ENCODE measurements at places on chromosomes 7 and 10. TPM values are rescaled to one million over a fixed set of nuclear protein-coding genes. Genes with fewer than 3 reads are reported as not detected.

The IGFBP3 gene
- 5.5 TPM for total RNA-seq

The IDI1 gene
- 60.5 TPM for total RNA-seq

The GPR37 gene
- total RNA-seq: 17.4 TPM

The STK31 gene
- 0.32 TPM for total RNA-seq

The CAPZA2 gene
- total RNA-seq: 141 TPM

The ACSL5 gene
- total RNA-seq: not detected

The TACC2 gene
- 48.5 TPM for total RNA-seq

The CFAP46 gene
- total RNA-seq: 4.8 TPM

The CALY gene
- total RNA-seq: 1.3 TPM

The PKD1L1 gene
- 0.22 TPM for total RNA-seq
